ENCODE measurements at places on chromosomes 5 and 9. TPM values are rescaled to one million over a fixed set of nuclear protein-coding genes. Genes with fewer than 3 reads are reported as not detected.

Gene KCNT1
- not detected for total RNA-seq

Gene PRDM9
- total RNA-seq, result not detected

Gene OMD
- not detected for total RNA-seq

Gene PCDHB11
- 0.38 TPM for total RNA-seq

Gene PIP5K1B
- total RNA-seq, result not detected

Gene OLFML2A
- 0.38 TPM for total RNA-seq

Gene SLC36A3
- total RNA-seq, result not detected

GRCh38 chr5:76789991-76790581 lies 28.7 kb upstream of the F2RL1 start:
- H3K27me3 ChIP-seq, result no peaks in the 10 kb centered on the region
- no peaks in the 10 kb centered on the region for H3K36me3 ChIP-seq
- DNase-seq, result peak; percentile 86
- peak overlapping the region; percentile 92 for H3K27ac ChIP-seq
- peak overlapping the region; percentile 46 for H3K4me3 ChIP-seq
- peaks cover 29% of the 10 kb centered on the region for H3K4me1 ChIP-seq

- H3K27ac ChIP-seq, result no peak overlapping the region
- DNase-seq, result no peak
- H3K4me3 ChIP-seq, result no peak overlapping the region
- no peaks in the 10 kb centered on the region for H3K27me3 ChIP-seq
- no peaks in the 10 kb centered on the region for H3K36me3 ChIP-seq
Measured at GRCh38 chr5:178772351-178772750, 41.9 kb upstream of the ZNF354A start.

DNA sequence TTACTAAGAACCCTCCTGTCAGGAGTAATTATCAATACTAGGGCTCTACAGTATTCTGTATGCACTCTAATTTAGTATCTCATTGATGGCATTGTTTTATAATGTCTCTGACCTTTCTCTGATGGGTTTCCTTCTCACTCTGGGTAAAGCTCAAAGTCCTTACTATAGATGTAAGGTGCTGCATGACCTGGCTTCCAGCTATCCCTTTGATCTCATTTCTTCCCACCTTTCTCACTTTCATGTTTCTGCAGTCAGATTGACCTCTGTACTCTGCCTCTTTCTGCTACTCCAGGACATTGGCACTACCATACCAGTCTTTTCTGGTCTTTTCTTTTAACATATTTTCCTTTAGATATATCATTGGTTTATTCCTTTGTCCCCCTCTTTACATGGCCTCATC lies 2332.8 kb upstream of the C9orf72 start:
- H3K4me3 ChIP-seq, result no peak overlapping the region
- no peak for DNase-seq
- no peaks in the 10 kb centered on the region for H3K4me1 ChIP-seq
- H3K27me3 ChIP-seq, result no peaks in the 10 kb centered on the region

DNA sequence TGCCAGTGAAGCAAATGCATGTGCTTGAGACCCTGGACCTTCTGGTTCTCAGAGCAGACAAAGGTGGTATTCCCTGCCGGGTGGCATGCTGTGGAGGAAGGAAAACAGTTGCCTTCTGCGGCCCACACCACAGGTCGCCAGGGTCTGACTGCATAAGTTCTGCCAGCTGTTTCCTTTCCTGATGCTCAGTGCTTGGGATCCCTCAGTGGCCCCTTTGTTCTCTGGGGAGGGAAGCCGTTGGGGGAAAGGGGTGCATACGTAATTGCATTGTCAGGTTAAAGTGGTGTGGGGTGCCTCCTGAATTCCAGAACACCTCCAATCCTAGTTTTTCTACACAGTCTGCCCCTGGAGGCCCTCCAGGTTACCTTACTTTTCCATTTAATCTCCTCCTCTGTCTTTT lies 43.1 kb upstream of the SLC2A8 start:
- no peak for DNase-seq
- H3K27ac ChIP-seq, result no peak overlapping the region
- peaks cover 5% of the 10 kb centered on the region for H3K27me3 ChIP-seq
- H3K4me3 ChIP-seq, result no peak overlapping the region

DNA sequence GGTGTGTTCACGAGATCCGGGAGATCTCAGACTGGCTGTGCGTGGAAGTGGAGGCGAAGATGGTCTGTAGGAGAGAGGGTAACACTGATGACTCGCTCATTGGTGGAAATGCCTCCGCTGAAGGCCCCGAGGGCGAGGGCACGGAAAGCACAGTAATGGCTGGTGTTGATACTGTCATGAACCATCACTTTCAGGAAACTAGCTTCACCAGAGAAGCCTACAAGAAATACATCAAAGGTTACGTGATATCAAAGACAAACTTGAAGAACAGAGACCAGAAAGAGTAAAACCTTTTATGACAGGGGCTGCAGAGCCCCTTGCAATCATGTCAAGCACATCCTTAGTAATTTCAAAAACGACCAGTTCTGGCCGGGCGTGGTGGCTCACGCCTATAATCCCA lies 265.7 kb downstream of the GOLPH3 start:
- no peaks in the 10 kb centered on the region for H3K27me3 ChIP-seq
- H3K36me3 ChIP-seq, result no peaks in the 10 kb centered on the region
- H3K27ac ChIP-seq, result no peak overlapping the region
- 0 out of 2 replicates have a peak, but pooled peaks cover under 1% of the 10 kb centered on the region for H3K4me1 ChIP-seq

Measured in GM23248 (cell line).